Stimulated activated CD8-positive, alpha-beta memory T cell treated with anti-CD3 and anti-CD28 coated beads, Interleukin-15, amount 100 ng/mL, for 4 hours (primary cell): ENCODE measurements at places on chromosomes 12 and 14.

GRCh38 chr12:57342207-57342691 lies 88.6 kb downstream of the R3HDM2 start:
- no peak for DNase-seq

DNA sequence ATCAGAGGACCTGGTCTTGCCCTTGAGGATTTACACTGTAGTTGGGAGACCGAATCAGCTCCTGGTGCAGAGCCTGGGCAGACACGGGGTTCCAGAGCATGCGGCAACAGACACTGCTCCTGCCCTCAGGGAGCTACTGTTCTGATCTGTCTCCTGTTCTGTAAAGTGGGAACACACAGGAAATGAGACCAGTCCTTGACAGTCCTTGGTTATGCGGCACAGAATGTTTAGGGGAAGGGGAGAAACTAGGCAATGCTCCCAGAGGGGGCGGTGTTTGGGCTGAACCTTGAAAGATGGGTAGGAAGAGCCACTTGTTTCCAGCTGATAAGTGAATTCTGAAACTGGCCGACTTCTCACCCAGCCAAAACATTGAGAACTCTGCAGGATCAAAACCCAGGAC lies 132.4 kb downstream of the ZFP36L1 start:
- no peak for DNase-seq

DNA sequence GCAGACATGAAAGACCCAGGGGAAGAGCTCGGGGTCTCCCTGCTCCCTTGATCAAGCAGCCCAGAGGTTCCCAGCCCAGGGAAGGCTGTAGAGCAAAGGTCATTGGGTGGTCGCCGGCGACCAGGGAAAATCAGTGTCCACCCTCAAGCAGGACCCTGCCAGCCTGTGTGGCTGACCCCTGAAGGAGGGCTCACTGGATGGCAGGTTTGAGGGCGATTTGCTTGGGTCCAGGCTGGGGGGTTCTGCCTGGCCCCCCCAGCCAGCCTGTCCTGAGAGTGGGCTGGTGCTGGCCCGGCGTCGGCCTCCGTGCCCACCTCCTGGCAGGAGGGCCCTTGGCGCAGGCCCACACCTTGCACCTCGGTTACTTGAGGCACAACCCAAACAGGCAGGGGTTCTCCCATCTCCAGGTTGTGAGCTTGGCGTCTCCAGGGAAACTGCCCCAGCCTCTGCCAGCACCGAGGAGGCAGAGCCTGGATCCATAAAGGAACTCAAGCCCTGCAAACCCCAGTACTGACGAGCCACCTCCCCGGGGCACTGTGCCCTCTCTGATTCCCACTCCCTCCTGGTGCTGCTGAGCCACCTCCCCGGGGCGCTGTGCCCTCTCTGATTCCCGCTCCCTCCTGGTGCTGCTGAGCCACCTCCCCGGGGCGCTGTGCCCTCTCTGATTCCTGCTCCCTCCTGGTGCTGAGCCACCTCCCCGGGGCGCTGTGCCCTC lies 329.0 kb upstream of the SFSWAP start:
- no peak for DNase-seq

GRCh38 chr12:127025545-127025944 lies 1241.4 kb upstream of the TMEM132C start:
- no peak for DNase-seq

GRCh38 chr12:131066207-131066885 lies 112.6 kb downstream of the ADGRD1 start:
- no peak for DNase-seq

- DNase-seq, result no peak
These were observed 407 bp downstream of the HEATR5A start for GRCh38 chr14:31419967-31420318.
